ENCODE measurements at places on chromosomes 2 and 18.

DNA sequence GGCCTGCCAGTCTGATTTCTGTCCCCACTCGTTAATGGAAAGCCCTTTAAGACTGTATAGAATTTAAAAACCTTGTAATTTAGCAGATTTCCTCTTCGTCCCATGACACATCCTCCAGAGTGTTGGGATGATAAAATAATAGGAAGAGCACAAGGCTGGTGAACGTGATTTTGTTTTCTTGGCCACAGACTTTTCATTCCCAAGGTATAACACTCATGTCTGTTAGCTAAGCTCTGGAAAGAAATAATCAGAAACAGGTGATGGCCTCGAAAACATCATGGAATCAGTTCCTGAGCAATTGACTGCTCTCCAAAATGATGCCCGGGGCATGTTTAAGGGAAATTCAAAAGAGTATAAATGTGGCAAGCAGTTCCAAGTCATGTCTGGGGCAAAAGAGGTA is 337.8 kb upstream of the TCF4 start:
- no peak overlapping the region for H3K4me3 ChIP-seq
- H3K27ac ChIP-seq = no peak overlapping the region
- no peaks in the 10 kb centered on the region for H3K36me3 ChIP-seq

DNA sequence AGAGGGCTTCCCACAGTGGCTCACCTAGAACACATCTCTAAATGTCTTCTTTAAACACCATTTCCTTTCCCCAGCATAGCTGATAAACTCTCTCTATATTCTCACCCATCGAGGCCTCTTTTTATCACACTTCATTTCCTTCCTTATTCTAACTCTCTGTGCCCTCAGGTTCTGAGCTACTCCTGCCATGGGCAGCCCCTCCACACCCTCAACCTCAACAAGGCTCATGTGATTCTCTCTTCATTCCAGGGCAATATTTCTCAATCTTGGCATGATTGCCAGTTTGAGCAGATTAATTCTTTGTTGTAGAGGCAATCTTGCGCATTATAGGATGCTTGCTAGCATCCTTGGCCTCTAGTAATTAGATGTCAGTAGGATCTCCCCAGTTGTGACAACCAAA is 999.1 kb downstream of the TSN start:
- no peaks in the 10 kb centered on the region for H3K27me3 ChIP-seq
- H3K27ac ChIP-seq = no peak overlapping the region
- no peak for DNase-seq
- H3K36me3 ChIP-seq = no peaks in the 10 kb centered on the region

DNA sequence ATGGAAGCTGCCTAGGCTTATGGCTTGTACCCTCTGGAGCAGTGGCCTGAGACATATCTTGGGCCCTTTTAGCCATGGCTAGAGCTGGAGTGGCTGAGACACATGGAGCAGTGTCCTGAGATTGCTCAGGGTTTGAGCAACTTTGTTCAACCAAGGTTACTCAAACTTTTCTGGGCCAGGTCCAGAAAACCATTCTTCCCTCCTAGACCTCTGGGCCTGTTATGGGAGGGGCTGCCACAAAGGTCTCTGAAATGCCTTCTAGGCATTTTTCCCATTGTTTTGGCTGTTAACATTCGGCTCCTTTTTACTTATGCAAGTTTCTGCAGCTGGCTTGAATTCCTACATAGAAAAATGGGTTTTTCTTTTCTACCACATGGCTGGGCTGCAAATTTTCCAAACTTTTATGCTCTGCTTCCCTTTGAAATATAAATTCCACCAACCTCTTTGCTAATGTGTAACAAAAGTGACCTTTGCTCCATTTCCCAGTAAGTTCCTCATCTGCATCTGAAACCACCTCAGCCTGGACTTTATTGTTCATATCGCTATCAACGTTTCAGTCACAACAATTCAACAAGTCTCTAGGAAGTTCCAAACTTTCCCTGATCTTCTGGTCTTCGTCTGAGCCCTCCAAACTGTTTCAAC is 84.9 kb upstream of the MAP4K3 start:
- no peaks in the 10 kb centered on the region for H3K36me3 ChIP-seq
- no peak overlapping the region for H3K4me3 ChIP-seq
- no peaks in the 10 kb centered on the region for H3K27me3 ChIP-seq

GRCh38 chr2:83017366-83018090 is 1441.6 kb downstream of the SUCLG1 start:
- peaks cover 4% of the 10 kb centered on the region for H3K4me1 ChIP-seq
- DNase-seq = no peak
- H3K4me3 ChIP-seq = no peak overlapping the region
- H3K27ac ChIP-seq = no peak overlapping the region

GRCh38 chr2:204170411-204170810 is 233.8 kb downstream of the ICOS start:
- H3K4me1 ChIP-seq = no peaks in the 10 kb centered on the region
- H3K4me3 ChIP-seq = no peak overlapping the region
- H3K27me3 ChIP-seq = no peaks in the 10 kb centered on the region
- DNase-seq = no peak

DNA sequence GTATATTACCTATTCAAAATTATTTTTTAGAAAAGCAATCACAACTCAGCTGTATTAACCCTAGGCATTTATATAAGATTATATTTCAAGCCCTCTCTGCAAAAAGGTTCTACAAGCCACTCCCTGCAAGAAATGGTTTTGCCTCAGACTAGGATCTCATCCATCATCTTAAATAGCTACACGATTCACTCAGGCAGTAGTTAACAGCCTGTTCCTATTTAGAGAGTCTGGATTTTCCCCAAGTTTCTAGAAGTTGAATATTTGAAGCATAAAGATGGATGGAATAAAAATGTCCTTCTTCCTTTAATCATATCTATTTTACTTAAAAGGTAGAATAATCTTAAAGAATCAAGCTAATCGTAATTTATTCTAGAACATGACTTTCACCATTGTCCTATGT is 167.1 kb upstream of the STK17B start:
- peaks cover 13% of the 10 kb centered on the region for H3K4me1 ChIP-seq
- no peak overlapping the region for H3K4me3 ChIP-seq
- H3K36me3 ChIP-seq = no peaks in the 10 kb centered on the region
- no peaks in the 10 kb centered on the region for H3K27me3 ChIP-seq
- H3K27ac ChIP-seq = no peak overlapping the region

DNA sequence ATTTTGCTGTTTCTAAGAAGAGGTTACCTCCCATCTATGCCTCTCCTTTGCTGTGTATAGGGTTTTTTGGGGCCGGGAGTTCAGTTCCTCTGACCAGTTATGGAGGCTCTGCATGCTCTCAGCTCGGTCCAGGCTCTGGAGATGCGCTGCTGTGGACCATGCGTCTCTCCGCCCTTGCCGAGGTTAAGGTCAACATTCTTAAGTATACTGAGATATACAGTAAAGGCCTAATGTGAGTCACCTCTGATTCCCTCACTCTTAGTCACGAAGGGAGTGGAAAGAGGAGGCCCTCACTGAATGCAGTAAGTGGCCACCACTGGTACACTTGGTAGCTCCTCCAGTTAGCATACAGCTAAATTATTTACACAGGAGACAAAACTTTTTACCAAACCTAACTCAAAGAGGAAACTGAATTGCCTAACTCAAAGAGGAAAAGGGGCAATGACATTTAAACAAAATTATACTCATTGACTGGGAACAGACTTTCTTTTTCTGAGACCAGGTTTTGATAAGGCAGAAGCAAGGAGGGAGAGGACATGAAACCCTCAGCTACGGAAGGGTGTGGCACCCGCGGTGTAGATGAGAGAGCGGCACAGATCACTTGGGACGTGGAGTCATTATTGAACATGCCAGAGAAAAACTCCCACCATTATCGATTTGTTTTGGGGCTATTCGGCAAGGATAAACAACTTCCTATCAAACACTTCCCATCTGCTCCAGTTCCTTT is 98.7 kb downstream of the COPS8 start:
- H3K4me3 ChIP-seq = no peak overlapping the region
- H3K36me3 ChIP-seq = no peaks in the 10 kb centered on the region
- H3K27me3 ChIP-seq = no peaks in the 10 kb centered on the region
- DNase-seq = no peak

- DNase-seq = no peak
- H3K27ac ChIP-seq = no peak overlapping the region
- H3K36me3 ChIP-seq = no peaks in the 10 kb centered on the region
- no peaks in the 10 kb centered on the region for H3K27me3 ChIP-seq
- no peak overlapping the region for H3K4me3 ChIP-seq
These were observed 132.3 kb upstream of the RIOK3 start for GRCh38 chr18:23320709-23321236.

DNA sequence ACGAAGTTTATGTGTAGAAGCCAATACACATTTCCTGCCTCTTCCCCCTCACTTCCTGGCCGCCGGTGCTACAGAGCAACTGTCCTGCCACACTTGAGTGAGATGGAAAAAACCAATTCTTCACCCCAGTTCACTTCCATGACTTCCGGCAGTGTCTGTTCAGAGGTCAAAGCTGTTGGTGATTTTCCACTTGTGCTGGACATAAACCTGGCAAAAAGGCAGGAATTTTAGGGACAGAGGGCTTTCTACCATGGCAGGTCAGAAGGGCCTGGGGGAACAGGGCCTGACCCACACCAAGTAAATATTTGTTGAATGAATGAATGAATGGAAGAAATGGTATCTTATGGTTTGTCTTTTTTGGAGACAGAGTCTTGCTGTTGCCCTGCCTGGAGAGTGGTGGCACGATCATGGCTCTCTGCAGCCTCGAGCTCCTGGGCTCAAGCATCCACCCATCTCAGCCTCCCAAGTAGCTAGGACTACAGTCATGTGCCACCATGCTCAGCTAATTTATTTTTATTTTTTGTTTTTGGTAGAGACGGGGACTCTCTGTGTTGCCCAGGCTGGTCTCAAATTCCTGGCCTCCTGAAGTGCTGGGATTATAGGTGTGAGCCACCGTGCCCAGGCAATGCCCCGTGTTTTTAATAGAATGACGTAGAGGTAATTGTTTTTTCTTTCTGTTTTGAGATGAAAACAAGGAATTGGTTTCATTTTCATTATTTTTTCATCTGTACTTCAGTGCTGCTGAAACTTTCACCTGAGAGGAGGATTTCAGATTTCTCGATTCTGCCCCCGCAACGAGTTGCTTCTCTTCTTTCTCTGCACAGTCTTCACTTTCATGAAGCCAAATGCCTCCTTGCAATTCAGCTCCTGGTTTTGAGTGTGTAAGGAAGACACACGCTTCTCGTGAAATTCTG is 48.0 kb upstream of the LPIN2 start:
- no peaks in the 10 kb centered on the region for H3K36me3 ChIP-seq
- H3K4me1 ChIP-seq = peaks cover 23% of the 10 kb centered on the region
- DNase-seq = peak; percentile 77
- H3K27me3 ChIP-seq = peaks cover 27% of the 10 kb centered on the region
- peak overlapping the region; percentile 4 for H3K27ac ChIP-seq
- peak overlapping the region; percentile 42 for H3K4me3 ChIP-seq

DNA sequence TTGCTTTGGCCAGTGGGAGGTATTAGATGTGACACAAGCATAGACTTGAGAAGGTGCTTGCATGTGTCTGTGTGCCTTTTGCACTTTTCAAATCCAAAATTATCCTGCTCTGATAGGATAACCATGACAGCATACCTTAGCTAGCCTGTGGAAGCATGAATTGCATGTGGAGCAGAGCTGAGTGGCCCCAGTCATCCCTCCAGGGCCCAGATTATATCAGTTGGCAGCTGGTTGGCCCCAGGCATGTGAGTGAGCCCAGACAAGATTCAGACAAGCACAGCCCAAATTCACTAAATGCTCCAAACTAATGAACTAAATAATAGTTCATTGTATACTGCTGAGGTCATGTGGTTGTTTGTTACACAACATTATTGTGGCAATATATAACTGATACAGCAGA is 18.8 kb downstream of the TACR1 start:
- H3K4me3 ChIP-seq = no peak overlapping the region
- no peak for DNase-seq
- no peaks in the 10 kb centered on the region for H3K4me1 ChIP-seq
- H3K27me3 ChIP-seq = no peaks in the 10 kb centered on the region

GRCh38 chr2:148218326-148219075 is 197.6 kb downstream of the MBD5 start:
- no peak for DNase-seq
- H3K4me1 ChIP-seq = no peaks in the 10 kb centered on the region
- no peaks in the 10 kb centered on the region for H3K36me3 ChIP-seq
- H3K4me3 ChIP-seq = no peak overlapping the region

GRCh38 chr2:70463581-70463980 is 90.0 kb downstream of the TGFA start:
- H3K4me3 ChIP-seq = no peak overlapping the region
- DNase-seq = no peak
- H3K27ac ChIP-seq = no peak overlapping the region
- H3K4me1 ChIP-seq = no peaks in the 10 kb centered on the region
- no peaks in the 10 kb centered on the region for H3K36me3 ChIP-seq
- H3K27me3 ChIP-seq = no peaks in the 10 kb centered on the region

DNA sequence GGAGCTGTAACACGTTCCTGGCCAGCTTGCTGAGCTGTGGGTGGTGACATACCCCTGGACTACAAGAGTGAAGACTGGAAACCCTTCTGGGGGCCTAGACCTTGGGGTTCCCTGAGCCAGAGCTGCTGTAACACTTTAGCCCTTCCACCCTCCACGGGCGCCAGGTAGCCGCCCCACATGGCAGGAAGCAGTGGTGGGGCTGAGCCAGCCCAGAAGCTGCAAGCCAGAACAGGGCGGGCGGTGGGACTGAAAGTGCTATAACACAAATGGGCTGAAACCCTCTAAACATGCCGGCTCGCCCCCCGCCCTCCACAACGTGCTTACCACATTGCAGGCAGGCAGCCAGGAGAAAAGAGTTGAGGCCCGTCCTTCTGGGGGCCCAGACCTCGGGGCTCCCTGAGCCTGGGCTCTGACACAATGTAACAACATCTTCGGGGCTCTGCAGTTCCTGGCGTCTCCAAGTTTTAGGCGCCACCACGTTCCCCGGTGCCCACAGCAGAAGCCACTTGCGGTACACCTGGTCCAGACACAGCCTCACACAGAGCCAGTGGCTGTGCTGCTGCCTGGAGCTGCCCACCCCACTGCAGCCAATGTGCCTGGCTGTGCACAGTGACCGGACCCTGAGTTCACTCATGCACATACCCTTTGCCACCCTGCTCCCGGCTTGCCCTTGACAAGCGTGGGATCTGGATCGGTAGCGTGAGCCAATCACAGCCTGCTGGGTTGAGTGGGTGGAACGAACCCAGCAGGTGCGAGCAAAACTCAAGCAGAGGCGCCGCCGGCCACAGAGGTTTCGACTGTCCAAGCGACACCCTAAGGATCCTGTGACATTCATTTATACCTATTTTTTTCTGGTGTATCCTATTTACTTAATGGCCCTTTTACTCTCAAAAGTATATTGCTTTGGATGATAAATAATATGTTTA is 127.4 kb upstream of the FHL2 start:
- no peak overlapping the region for H3K4me3 ChIP-seq
- no peaks in the 10 kb centered on the region for H3K36me3 ChIP-seq
- H3K4me1 ChIP-seq = no peaks in the 10 kb centered on the region

DNA sequence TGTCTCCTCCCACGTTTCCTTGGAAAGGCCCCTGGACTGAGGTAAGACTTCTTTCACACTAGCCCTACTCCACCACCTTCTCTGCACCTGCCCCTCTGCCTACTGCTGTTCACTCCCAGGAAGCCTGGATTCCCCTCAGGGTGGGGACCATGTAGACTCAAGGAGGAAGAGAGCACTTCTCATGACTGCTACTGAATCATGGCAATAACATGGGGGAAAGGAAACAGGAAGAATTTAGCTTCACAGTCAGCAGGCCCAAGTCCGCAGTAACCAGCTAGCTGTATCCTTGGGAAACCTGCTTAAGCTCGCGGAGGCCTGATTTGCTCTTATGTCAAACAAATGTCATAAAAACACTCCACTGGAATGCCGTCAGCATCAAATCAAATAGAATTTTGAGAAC is 126.2 kb upstream of the CAPN13 start:
- no peak overlapping the region for H3K27ac ChIP-seq
- H3K27me3 ChIP-seq = no peaks in the 10 kb centered on the region
- no peaks in the 10 kb centered on the region for H3K36me3 ChIP-seq
- H3K4me3 ChIP-seq = no peak overlapping the region
- no peaks in the 10 kb centered on the region for H3K4me1 ChIP-seq
- no peak for DNase-seq

Measured in MM.1S (cell line).